ENCODE measurements at places on chromosomes 3 and 15.

DNA sequence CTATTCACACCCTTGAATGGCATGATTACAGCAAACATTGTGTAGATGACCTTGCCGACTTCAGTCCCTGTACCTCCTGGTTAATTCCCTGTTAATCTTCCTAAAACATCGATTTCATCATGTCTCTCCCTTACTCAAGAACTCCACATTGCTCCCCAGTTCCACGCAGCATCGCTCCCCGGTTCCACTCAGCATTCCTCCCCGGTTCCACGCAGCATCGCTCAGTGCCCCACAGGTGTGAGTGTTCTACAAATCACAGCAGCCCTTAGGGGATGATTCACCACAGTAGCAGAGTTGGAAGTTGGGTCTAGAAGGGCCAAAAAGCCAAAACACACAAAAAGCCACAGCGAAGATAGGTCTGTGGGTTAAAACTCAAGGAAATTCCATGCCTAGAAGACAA lies 8.6 kb upstream of the TNK2 start:
- no peak for DNase-seq

- DNase-seq, result no peak
Observed at GRCh38 chr3:99696497-99696896, 58.1 kb downstream of the COL8A1 start.

DNA sequence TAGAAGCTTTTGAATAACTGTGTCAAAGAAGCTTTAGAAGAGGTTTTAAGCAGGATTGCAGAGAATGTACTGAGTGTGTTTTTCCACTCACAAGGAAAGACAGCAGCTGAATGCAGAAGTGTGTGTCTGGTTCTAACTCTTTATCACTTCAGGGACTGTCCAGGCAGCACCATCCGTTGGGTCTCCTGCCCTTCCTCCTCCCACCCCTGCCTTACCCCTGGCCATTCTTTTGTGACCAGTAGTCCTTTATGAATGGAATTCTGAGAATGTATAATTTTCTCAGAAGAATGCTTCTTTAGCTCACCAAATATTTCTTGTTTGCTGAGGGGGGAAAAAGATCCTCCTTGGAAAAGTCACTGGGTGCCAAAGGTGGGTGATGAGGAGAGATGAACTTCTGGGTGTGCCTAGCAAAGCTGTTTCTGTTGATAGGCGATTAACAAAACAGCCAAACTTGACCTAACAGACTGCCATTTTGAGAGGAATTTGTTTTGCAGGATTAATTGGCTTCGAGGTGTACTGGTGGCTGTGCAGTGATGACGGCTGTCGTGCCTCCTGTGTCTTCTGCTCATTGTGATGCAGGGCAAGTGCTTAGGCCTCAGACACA lies 70.9 kb downstream of the IGF1R start:
- no peak for DNase-seq

DNA sequence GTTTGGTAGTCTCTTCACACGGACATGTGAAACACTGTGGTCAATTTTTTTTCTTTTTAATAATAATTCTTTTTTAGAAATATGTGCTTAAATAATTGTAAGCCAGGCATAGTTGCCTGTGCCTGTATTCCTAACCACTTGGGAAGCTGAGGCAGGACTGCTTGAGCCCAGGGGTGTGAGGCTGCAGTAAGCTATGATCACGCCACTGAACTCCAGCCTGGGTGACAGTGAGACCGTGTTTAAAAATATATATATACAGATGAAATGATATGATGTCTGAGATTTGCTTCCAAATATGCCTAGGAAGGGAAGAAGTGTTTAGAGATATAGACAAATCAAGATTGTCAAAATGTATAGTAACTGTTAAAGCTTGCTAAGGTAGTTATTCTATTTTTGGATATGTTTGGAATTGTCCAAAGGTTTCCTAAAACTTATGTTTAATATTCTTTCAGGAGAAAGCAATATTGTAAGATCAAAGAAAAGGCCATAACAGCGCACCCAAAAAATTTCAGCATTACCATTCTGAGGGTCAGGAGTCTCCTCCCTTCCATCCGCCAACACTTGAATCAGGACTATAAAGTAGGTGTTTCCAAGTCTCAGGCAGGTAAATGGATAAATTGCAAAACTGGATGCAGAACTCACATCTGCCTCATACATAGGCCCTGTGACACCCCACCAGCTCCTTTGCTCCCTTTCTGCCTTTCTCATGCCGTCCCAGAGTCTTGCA lies 532 bp upstream of the SELENOT start:
- no peak for DNase-seq

GRCh38 chr3:50124052-50124799 lies 30.9 kb upstream of the SEMA3F start:
- DNase-seq, result no peak

- DNase-seq, result no peak
Observed at GRCh38 chr3:50648313-50648712, 26.4 kb upstream of the DOCK3 start.

DNA sequence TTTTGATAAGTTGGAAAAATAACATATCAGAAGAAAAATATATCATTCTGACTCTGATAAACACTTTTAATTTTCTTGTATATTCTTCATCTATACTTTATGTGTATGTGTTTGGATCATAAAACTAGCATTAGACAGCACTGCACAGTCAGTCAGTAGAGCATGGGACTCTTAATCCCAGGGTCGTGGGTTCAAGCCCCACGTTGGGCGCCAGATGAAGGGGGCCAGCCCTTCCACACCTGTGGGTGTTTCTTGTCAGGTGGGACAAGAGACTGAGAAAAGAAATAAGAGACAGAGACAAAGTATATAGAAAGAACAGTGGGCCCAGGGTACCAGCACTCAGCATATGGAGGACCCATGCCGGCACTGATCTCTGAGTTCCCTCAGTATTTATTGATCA lies 546.0 kb upstream of the NR2F2 start:
- no peak for DNase-seq
